ENCODE measurements at places on chromosomes 3 and 15.

DNA sequence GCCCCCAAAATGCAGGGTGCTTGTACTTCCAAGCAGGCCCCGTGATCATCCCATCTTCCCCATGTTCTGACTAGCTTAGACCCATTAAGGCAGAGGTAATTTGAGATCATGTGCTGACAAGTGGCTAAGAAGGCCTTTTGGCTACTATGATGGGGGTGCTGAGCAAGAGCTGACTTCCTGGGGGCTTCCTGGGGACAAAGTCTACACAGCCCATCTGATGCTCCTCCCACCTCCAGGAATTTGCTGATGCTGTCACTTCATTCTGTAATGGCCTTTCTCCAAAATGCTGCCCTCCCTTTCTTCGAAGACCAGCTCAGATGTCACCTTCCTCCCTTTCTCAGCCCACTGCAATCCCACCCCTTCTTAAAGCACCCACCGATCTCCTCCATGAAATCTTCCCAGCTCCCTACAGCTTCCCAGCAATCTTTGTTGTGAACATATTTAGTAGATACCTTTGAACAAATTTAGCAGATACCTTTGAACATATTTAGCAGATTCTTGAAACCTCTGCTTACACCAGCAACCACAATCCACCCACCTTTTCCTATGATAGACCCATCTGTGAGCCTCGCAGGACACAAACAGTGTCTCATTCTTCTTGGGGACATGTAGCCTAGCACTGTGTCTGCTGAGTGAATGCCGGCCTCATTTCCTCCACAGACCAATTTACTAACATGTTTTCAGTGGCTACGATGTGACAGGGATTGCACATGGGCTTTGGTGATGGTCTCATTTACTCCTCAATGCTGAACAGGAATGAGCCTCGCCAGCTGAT lies 223.3 kb downstream of the EPHB1 start:
- DNase-seq = no peak

- no peak for DNase-seq
Measured at GRCh38 chr3:114789803-114790202, 357.3 kb downstream of the ZBTB20 start.

GRCh38 chr3:45453083-45453482 lies 64.7 kb downstream of the LARS2 start:
- DNase-seq = no peak

GRCh38 chr3:143648708-143649107 lies 199.6 kb downstream of the SLC9A9 start:
- no peak for DNase-seq

- no peak for DNase-seq
Measured at GRCh38 chr15:100781961-100782530, 97.6 kb upstream of the ALDH1A3 start.

GRCh38 chr3:153927107-153927506 lies 194.1 kb upstream of the ARHGEF26 start:
- peak; percentile 10 for DNase-seq

DNA sequence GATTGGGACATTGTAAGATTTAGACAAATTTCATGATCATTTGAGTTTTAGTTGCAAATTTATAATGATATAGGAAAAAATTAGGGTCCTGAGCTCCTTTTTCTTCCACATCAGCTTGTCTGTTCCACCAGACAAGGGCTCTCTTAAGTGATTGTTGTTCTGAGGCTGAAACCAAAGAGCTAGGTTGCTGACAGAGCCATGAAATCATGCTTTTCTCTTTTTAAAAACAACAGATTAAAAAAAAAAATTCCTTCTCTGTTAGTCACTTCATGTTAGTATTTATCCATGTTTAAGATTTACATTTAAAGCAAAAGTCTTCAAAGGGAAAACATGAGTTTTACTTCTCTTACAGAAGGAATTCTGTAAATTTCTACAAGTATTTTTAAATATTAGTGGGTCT lies 56.8 kb downstream of the ATP2C1 start:
- DNase-seq = no peak

DNA sequence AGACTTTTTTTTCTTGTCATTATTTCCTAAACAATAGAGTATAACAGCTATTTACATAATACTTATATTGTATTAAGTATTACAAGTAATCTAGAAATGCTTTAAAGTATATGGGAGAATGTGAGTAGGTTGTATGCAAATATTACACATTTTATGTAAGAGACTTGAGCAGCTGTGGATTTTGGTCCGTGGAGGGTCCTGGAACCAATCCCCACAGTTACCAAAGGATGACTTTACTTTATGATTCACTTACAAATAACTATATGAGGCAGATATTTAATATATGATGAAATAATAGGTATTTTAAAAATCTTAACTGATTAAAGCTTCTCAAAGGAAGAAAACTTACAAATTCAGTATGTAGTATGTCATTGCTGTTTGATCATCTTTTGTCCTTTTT lies 56.3 kb downstream of the PPP2R3A start:
- DNase-seq = no peak

- DNase-seq = no peak
Measured at GRCh38 chr3:71751602-71752001, 2.1 kb upstream of the GPR27 start.
